ENCODE measurements at places on chromosomes 12 and 14.

- DNase-seq: no peak
Observed at GRCh38 chr14:20748439-20748838, 2.8 kb downstream of the EDDM3A start.

GRCh38 chr12:49198431-49199155 lies 9.7 kb upstream of the TUBA1A start:
- DNase-seq: peak; percentile 35

DNA sequence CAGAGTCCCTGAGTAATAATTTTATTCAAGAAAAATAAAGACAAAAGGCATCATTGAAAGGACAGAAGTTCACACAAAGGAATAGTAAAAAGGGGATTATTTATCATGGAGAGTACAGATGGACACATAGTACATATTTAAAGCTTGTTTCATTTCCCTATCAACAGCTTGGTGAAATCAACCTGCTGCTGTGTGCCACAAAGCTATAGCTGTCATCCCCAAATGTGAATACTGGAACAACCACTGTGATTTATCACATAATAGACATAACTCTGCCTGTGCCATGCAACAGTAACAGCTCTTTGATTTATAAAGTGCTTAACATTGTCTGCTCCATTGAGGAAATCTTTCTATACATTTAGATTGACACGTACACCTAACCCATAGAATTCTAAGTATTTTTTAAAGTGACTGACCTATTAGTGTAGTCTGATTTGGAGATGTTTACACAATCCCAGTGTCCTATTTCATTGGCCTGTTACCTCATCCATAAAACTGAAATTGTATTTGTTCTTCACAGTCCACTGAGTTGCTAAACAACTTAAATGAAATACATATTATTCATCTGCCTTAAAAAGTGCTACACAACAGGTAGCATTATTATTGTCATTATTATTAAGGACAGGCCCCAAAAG lies 3.3 kb downstream of the NEMF start:
- DNase-seq: peak; percentile 16

DNA sequence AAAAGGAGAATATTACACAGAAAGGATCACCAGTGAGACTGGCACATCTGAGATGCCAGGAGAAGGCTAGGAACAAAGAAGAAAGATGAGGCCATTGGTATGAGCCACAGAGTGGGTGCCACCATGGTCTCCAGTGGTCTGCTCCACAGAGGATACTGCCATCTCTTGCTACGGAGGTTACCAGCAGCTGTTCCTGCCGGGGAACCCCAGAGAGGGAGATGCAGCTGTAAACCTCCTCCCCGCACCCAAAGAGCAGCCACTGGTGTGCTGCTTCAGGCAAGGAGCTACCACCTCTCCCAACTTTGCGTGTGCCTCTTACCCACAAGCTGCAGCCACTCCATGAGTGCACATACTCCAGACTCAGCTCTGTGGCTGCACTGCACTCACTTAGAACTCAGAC lies 201.5 kb upstream of the RTL1 start:
- DNase-seq: no peak

GRCh38 chr14:94710731-94711130 lies 59.2 kb downstream of the GSC start:
- no peak for DNase-seq

DNA sequence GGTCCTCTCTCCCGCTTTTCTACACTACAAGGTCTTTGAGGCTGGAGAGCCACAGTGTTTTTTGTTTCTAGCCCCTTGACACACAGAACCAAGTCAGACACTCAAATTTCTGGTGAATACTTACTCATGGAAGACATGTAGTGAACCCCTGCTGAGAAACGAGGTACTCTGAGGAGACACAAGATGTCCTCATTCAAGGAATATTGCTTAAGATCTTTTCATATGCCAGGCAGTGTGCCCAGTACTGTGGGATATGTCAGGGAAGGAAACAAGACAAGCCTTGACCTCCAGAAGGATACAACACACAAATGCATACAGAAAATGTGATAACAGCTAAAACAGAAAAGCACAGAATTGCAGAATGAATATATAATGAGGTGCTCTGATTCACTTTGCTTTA lies 75.9 kb downstream of the TMTC1 start:
- DNase-seq: no peak

- no peak for DNase-seq
Observed at GRCh38 chr12:97167598-97167997, 260.5 kb downstream of the NEDD1 start.

GRCh38 chr12:122190842-122191668 lies 8.1 kb downstream of the LRRC43 start:
- peak; percentile 29 for DNase-seq

DNA sequence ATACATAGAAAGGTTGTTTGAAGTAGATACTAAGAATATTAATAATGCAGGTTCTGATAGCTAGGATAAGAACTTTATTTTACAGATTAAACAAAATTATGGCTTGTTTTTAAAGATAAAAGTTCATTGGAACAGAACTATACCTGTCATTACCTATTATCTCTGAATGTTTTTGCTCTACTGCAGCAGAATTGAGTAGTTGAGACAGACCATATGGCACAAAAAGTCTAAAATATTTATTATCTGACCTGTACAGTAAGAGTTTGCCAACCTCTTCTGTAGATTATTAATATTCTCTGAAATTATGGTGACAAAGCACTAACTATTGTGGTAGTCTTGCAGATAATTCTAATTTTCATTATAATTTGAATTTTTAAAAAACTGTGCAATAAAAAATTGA lies 829.1 kb upstream of the MGAT4C start:
- DNase-seq: no peak

- no peak for DNase-seq
Observed at GRCh38 chr12:130704606-130705005, 11.5 kb downstream of the RIMBP2 start.

- DNase-seq: no peak
Observed at GRCh38 chr14:50605766-50606165, 45.8 kb downstream of the ATL1 start.

DNA sequence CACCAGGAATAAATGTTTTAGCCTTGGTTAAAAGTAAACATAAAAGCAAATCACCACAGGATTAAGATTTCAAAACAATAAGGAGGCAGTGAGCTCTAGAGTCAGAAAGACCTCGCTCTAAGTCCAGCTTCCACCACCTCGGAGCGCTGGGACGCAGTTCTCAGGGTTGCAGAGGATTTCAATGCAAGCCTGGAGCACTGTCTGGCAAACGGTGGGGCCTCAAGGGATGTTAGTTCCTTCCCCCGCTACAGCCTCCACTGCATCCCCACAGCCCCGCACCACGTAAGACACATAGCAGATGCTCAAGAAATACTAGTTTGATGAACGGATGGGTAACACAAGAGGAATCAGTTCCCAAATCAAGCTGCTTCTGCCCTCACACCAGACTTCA lies 39.3 kb upstream of the TMCC3 start:
- DNase-seq: no peak

DNA sequence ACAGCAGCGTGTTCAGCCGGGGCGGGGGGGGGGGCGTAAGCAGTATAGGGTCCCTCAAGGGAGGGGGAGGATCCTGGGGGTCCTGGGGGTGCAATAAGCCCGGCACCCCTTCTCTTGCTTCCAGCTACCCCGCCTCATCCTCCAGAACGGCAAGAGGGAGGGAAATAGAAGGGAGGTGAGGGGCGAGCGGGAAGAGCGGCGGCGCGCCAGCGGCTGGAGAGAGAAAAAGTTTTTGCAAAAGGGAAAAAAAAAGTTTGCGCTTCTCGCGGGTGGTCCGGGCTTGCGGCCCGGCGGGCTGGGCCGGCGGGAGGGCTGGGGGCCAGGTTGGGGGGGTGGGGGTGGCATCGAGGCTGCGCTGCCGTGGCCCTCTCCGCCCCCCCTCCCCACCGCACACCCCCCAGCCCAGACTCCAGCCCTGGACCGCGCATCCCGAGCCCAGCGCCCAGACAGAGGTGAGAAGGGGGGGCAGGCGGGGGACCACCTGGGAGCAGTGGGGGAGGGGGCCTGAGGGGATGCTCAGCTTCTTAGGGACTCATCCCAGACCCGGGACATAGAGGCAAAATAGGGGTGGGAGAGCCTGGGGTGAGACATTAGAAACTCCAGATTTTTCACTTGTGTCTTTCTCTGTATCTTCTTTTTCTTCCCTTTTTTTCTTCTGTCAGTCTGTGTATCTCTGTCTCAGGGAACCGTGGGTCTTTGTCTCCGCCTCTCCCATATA lies at the start of gene GLI1:
TSS of gene GLI1 (plus strand) at position 36 of the 718 bp plus-strand sequence. CDS start 3,907 bp downstream, outside the sequence.
- DNase-seq: no peak

GRCh38 chr12:98594050-98594835 lies 757 bp downstream of the SLC25A3 start:
- DNase-seq: peak; percentile 11

GRCh38 chr12:67853204-67853603 lies 136.0 kb upstream of the IFNG-AS1 start:
- no peak for DNase-seq

GRCh38 chr14:27015065-27015464 lies 417.2 kb upstream of the NOVA1 start:
- no peak for DNase-seq

DNA sequence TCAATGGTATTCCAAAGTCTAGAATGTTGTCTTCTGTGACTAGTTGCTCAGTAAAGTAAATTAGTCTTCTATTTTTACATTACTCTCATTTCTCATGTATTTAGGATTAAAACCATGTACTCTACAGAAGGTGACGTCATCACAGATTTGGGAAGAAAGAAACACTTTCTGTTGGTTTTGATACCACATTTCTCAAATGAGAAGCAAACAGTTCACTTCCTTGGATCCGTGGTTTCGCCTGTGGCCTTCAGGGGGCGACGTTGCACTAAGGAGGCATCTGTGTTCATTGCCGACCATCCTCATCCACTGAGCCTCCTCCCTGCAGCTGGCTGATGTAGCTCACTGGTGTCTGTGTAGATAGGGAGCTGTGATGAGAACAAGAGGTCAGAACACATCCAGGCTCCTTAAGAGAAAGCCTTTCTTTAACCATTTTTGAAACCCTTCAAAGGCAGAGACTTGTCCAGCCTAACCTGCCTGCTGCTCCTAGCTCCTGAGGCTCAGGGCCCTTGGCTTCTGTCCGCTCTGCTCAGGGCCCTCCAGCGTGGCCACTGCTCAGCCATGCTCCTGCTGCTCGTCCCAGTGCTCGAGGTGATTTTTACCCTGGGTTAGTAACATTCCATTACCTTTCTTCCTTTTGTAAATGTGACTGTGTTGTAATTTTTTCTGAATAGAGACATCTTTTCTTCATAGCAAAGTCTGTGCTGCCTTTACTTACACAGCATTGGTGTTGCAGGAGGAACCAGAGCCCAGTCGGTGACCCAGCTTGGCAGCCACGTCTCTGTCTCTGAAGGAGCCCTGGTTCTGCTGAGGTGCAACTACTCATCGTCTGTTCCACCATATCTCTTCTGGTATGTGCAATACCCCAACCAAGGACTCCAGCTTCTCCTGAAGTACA lies 220.6 kb upstream of the OR4E1 start:
- DNase-seq: no peak

DNA sequence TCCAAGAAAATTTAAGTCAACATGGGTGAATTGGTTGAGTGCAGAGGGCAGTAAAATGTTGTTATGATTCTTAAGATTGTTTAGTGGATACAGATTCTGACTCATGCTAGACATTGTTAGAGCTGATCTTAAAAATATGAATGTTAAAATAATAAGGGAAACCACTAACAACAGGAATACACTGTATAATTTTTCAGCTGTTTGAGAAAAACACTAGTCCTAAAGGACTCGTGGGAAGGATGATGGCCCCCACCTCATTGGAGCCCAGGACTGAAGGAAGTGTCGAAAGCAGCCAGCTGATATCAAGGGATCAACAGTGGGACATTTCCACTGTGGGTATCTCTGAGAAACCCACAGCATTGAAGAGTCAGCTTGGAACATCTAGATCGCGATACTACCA lies 82.9 kb upstream of the SCAF11 start:
- no peak for DNase-seq

All from NCI-H748 treated with DMSO at 0.1 percent for 48 hours (cell line).